ENCODE measurements at places on chromosomes 12 and 14. TPM values are rescaled to one million over a fixed set of nuclear protein-coding genes. Genes with fewer than 3 reads are reported as not detected.
A peak's percentile ranks its signal among the peaks of the same experiment; 100 is the strongest.

DNA sequence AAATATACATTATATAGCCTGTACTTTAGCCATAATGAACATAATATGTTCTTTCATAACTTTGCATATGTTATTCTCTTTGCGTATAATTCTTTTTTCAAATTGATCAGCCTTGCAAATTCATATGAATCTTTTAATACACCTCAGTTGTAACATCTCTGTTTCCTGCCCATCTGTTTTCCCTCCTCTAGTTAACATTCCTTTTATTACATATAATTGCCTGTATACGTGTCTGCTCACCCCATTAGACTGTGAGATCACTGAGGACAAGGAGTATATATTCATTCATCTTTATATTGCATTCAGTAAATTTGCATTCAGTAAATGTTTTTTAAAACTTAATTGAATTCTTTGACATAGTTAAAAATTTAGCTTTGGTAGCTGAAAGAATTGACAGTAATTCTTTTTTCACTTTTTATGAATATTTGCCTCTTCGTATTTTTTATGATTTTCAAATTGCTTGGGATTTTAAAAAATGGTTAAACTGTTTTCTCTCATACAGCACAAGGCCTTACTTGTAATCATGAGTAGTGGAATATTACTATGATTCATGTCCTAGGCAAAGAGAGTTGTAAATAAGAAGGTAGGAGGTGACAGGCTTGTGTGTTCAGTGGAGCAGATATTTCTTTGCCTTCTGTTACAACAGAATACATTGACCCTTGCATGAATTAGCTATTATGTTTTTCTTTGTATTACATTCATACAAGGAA, 32.8 kb upstream of the KLHL42 start:
- no peak for DNase-seq

DNA sequence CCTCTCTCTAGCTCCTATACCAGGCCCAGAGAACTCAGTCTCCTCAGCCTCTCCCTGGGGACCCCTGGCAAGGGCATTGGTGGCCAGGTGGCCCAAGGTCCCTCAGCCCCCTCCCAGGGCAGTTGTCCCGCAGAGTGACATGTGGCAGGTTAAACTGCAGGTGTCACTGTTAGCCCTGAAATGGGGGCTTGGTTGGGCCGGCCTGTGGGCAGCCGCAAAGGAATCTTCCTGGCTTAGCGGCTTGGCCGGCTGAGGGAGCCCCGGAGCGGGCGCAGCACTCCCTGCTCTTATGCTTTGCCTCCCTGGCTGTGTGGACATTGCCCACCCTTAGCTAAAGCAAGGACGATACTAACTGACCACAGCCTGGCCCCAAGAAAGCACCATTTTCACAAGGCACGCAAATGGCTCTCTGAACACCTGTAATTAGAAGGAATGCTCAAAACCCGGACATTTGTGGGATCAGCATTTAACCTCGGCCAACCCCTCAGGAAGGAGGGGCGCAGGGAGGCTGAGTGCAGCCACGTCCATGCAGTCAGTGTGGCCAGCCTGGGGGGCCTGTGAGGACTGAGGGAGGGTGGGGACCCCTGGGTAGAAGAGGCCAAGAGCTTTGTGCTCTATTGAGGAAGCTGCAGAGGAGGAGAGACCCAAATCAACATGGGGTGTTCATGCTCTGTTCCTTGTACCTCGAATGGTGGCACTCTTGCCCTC, 82.2 kb downstream of the PAPOLA start:
- peak; percentile 83 for DNase-seq

- no peak for DNase-seq
These were observed 13.2 kb upstream of the C1S start for GRCh38 chr12:7047306-7047705.

- no peak for DNase-seq
These were observed 30.7 kb upstream of the OVCH1 start for GRCh38 chr12:29528161-29528560.

IFNG-AS1 gene
- not detected for total RNA-seq

POLE2 gene
- 6.7 TPM for total RNA-seq

DNA sequence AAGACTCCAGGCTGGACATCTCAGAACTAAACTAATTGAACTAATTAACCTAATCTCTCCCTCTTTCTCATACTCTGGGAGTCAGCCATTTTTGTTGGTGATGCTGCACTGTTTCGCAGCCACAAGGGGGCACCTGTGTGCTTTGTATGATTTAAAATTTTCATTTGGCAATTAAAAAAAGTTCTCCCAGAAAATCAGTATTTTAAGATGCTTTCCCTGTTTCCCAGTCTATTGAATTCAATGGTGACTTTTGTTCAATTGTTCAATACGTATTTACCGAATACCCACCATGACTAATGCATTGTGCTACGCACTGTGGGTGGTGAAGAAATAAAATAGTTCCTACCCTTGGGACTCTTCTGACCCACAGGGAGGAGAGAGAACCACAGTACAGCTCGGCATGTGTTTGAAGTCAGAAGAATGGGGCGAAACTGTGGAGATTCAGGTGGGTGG, 63.7 kb downstream of the ZNF664 start:
- DNase-seq, result peak; percentile 27

GRCh38 chr12:132239796-132240668, 89.4 kb downstream of the GALNT9 start:
- no peak for DNase-seq
